ENCODE measurements at places on chromosomes 16 and 17.

GRCh38 chr16:67396159-67397035 lies 3.1 kb upstream of the TPPP3 start:
- DNase-seq, result no peak

GRCh38 chr17:50710025-50710424 lies 2.3 kb upstream of the ANKRD40 start:
- no peak for DNase-seq

DNA sequence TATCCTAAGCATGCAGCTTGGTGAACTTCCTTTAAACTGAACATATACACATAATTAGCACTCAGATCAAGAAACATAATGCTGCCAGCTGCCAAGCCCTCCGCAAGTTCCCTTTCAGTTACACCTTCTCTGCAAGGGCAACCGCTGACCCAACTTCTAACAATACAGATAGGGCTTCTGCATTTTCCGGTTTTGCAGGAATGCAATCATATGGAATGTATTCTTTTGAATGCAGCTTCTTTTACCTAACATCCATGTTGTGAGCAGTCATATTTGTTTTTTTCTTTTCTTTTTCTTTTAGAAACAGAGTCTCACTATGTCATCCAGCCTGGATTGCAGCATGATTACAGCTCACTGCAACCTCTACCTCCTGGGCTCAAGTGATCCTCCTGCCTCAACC lies 110.7 kb downstream of the GSG1L start:
- no peak for DNase-seq

GRCh38 chr16:7408700-7409365 lies 76.2 kb downstream of the RBFOX1 start:
- no peak for DNase-seq

DNA sequence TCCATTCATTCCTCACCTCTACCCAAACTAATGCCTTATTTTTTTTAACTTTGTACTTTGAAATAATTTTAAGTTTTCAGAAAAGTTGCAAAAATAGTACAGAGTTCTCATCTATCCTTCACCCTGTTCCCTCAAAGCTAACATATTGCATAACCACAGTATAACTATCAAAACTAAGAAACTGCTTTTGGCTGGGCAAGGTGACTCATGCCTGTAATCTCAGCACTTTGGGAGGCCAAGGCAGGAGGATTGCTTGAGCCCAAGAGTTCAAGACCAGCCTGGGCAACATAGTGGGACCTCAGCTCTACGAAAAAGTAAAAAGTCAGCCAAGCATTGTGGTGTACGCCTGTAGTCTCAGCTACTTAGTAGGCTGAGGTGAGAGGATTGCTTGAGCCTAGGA lies 147.7 kb downstream of the SKAP1 start:
- no peak for DNase-seq

- DNase-seq, result peak; percentile 42
Measured at GRCh38 chr16:30184096-30184890, 891 bp downstream of the CORO1A start.

- DNase-seq, result no peak
Measured at GRCh38 chr16:50666658-50667496, 14.2 kb downstream of the SNX20 start.

DNA sequence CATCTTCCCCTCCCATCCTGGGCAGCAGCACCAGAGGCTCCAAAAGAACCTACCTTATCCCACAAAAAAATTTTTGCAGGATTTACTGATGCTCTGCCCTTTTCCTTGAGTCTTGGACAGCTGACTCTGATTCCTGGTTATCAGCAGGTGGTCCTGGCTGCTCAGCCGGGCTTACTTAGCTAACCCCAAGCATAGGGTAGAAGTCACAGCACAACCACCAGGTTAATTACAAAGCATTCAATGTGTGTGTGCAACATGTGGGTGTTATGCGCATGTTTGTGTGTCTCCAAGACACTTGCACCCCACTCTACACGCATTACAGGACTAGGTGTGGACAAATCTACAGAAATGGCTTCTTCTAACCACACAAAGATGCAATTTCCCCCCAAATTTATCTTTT lies 36.3 kb downstream of the PECAM1 start:
- no peak for DNase-seq

All from stimulated activated CD4-positive, alpha-beta T cell treated with anti-CD3 and anti-CD28 coated beads, TNF-alpha, amount 100 ng/mL, for 4 hours (primary cell).